Naive thymus-derived CD8-positive, alpha-beta T cell (primary cell): ENCODE measurements at places on chromosomes 2 and 18. TPM values are rescaled to one million over a fixed set of nuclear protein-coding genes. Genes with fewer than 3 reads are reported as not detected.

DNA sequence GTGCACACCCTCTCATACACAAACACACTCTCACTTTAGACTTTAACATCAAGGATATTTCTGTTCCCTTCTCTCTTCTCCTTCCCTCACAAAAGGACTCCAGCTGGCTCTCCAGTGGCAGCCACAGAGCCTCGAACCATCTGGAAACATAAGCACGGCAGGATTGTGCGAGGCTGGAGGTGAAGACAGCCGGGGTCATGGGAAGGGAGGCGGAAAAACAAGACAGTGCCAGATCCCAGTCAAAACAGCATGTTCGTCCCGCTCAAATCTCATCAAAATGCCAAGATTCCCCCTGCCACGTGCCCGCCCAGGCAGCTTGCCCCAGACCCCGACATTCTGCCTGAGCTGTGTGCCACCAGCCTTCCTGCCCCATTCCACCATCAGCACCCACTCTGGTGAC lies 180.3 kb downstream of the ZBTB7C start:
- DNase-seq = no peak

DNA sequence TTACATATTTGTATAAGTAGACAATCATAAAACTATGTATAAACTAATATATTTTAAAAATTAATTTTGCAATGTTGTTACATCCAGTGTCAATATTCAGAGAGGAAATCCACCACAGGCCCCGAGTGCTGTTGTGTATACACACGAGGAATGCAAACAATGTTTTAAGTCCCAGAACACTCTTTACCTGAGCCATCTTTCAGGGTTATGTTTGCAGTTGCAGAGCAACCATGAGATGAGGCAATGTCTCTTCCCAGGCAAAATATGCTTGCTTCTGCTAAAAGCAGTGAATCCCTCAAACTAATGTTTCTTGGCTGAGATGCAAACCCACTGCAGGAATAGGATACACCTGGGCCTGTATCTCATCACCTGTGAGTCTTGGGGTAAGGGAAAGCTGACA lies 91.3 kb downstream of the ASXL2 start:
- no peak for DNase-seq

The RAMP1 gene
- not detected for polyA plus RNA-seq

- no peak for DNase-seq
Measured at GRCh38 chr2:197927994-197928393, 123.6 kb downstream of the PLCL1 start.
